GM13976 (cell line): ENCODE measurements at places on chromosomes 7 and 10.

- DNase-seq, result no peak
Observed at GRCh38 chr7:16589881-16590280, 55.7 kb downstream of the ANKMY2 start.

GRCh38 chr7:44080686-44081265 is 1.6 kb downstream of the POLM start:
- DNase-seq, result no peak

DNA sequence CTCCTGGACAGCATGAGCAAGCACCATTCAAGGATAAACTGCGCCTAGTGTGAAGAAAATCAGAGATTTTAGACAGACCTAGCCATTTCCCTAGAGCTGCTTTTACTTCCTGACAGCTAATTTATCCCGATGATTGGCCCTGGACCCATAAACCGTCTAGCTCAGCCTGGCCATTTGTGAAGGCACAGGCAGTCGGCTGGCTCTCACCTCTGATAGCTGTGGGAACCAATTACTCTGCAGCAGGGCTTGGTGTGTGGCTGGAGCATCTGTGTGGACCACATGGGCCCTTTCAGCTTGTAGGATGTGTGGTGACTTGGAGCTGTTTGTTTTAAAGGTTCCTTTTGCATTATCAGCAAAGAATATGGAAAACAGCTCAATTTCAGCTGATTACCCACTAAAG is 111.1 kb upstream of the NPY start:
- DNase-seq, result no peak

DNA sequence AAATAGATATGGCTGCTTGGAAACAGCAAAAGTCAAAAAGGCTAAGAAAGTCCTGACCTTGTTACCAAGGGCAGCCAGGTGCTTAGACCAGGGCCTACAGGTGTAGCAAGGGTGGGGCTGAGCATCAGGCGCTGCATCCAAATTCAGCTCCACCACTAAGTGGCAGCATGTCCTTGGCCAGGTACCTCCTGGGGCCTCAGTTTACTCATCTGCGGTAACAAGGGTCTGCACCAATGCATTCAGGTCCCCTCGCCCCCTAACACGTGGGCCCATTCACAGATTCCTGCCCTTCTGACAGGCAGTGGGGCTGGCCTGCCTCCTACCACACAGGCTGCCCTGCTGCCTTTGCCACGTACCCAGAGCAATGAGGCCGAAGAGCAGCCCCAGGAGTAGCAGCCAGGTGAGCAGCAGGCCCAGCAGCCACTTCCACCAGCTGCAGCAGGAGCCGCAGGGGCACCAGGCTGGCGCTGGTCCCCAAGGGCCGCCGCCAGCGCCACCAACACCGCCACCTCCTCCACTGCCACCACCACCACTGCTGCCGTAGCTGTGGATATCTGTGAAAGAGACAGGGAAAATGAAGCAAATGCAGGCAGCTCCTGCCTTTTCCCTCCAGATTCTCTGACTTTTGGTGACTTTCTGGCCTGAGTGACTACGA is 28.9 kb downstream of the COL17A1 start:
- no peak for DNase-seq

DNA sequence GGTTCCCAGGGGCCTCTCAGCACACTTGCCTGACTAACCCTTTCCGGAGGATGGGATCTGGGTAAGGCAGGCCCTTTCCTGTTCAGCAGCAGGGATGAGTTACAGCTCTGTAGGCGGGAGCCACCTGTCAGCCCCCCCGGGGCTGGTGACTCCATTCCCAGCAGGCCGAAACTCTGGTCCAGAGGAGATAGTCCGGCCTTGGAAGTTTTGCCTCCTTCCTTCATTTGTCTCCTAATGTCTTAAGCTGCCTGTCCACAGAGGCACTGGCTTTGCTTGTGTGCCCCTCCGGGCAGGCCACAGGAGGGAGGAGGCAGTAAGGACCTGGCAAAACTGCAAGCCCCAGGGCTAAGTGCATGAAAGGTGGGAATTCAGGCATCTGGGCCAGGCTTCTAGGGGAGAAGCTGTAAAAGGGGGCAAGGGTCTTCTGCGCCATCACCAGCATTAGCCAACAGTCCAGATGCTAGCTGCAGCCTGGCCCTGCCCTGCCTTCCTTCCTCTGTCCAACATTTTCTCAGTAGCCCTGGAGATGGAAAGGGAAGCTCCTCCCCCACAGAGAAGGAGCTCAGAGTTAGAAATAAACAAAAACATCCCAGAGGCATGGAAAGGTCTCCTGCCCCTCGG is 1.2 kb downstream of the ADIRF start:
- DNase-seq, result peak; percentile 21

DNA sequence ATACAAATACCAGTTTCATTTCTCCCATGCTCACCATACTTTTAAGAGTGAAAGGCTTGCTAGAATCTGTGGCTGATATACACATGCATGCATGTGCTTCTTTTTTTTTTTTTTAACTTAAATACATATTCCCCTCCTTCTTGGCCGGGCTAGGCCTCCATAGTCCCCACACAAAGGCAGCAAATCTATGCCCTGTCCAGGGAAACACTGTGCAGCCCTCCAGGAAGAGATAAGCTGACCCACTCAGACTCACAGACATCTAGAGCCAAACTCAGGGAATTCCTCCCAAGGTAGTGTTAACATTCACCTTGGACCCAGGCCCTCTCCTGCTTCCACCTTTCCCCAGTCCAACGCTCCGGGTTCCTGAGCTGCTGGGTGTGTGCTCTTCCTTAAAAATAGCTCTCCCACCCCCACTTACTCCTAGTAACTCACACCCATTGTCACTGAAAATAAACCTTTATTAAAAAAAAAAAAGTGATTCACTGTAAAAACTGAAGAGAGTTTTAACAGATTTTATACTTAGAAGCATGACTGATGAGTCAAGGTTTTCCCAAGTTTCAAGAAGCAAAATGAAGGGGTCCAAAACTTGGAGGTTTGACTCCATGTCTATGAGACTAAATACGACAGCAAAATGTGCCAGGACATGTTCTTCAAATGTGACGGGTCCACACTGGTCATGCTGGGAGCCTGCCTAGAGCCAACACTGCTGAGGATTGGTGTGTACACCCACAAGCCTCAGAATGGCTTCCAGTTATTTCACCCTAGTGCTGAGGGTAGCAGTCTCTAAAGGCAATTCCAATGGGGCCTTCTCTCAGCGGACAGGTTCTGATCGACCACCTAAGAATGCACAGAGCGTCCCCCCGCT is 159.5 kb downstream of the GLI3 start:
- no peak for DNase-seq

GRCh38 chr7:128059143-128059988 is 28.1 kb upstream of the LRRC4 start:
- no peak for DNase-seq

- DNase-seq, result no peak
Observed at GRCh38 chr7:35415411-35415822, 161.5 kb upstream of the TBX20 start.

- no peak for DNase-seq
Observed at GRCh38 chr7:94843553-94843952, 63.8 kb upstream of the PPP1R9A start.

DNA sequence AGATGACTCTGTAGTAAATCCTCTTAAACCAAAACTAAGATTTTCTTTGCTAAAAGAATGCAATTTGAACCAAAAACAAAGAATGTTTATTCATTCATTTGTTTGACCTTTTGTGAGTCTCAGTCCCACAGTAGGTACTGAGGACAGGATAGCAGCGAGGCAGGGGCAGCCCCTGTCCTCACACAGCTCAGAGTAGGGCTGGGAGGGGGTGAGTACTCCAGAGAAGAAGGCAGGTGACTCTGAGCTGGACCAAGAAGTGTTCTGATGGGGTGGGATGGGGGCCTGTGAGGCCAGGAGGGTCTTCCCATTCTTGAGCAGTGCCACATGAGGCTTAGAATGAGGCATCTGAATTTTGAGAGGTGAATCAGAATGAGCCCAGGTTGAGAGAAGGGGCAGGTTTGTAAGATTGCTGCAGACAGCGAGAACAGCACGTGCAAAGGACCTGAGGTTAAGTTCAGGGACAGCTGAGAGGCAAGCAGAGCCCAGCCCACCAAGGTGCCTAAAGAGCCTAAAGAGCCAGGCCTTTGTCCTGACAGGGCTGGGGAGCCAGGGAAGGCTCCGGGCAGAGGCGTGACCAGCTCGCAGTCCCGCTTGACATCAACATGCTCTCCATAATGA is 56.9 kb upstream of the CHST15 start:
- no peak for DNase-seq

DNA sequence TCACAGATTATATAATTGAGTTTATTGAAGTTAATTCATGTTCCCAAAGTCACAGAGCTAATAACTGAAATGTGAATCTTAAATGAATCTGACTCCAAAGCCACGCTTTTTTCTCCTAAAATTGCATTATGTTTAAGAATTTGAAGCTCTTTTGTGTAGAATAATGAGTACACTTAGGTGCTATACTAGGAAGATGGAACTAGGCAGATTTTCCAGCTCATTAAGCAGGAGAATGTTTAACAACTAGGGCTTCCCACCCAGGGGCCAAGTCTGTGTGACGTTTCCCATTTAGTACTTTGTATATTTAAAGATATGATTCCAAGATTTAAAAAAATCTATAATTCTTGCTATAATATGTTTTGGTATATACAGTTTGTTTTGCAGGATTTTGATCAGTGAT is 169.5 kb downstream of the KIF20B start:
- no peak for DNase-seq

DNA sequence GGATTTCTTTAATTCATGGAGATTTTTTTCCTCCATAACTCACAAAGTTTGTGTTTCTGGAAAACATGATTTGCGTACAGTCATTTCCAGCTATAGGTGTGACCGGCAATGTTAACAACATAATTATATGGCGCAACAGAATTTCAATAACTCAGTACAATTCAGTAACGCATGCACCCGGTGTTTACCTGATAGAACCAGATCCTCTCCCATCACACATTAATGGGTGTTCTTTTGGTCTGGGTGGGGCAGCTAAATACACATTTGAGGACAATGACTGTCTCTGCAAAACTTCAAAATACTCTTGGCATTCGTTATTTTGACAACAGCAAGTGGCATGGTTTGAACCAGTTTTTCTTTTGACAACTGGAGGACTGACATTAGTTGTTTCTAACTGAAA is 102.3 kb downstream of the KLF6 start:
- no peak for DNase-seq

- no peak for DNase-seq
Observed at GRCh38 chr7:92695308-92696261, 105.4 kb upstream of the FAM133B start.

- DNase-seq, result no peak
Observed at GRCh38 chr7:157320608-157320980, 16.2 kb upstream of the DNAJB6 start.

DNA sequence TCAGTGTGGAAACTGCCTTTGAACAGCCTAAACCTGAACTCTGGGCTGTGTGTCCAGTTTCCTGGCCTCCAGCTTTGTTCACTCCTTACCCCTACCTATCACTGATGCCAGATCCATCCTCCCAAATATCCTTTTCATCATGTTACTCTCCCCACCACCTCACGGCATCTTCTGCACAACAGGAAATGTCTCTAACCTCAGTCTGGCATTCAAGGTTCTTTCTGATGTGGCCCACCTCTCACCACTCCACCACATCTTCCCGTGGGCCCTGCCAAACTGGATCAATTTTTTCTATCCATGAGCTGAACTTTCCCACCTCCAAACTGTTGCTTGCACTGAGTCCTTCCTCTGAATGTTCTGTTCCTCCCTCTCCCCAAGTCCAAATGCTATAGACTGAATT is 35.8 kb upstream of the MAP3K8 start:
- DNase-seq, result no peak

- DNase-seq, result peak; percentile 26
Observed at GRCh38 chr10:34305189-34305588, 509.9 kb downstream of the PARD3 start.

DNA sequence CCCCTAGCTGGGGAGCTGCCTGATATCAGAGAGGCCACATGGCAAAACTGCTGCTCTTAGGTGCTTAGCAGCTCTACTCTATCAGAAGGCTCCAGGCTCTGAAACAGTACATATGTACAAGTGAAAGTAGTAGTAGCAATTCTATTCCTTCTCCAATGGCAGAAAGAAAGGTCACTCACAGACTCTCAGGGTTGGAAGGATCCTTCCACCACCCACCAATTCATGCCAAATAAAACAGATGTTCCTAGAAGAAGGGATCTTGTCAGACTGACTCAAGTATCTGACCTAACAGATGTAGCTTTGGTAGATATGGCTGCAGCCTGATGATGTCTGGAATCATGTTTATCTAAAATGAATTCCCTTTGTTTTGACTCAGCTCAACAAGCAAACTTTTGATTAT is 8.0 kb upstream of the ALDH18A1 start:
- no peak for DNase-seq

DNA sequence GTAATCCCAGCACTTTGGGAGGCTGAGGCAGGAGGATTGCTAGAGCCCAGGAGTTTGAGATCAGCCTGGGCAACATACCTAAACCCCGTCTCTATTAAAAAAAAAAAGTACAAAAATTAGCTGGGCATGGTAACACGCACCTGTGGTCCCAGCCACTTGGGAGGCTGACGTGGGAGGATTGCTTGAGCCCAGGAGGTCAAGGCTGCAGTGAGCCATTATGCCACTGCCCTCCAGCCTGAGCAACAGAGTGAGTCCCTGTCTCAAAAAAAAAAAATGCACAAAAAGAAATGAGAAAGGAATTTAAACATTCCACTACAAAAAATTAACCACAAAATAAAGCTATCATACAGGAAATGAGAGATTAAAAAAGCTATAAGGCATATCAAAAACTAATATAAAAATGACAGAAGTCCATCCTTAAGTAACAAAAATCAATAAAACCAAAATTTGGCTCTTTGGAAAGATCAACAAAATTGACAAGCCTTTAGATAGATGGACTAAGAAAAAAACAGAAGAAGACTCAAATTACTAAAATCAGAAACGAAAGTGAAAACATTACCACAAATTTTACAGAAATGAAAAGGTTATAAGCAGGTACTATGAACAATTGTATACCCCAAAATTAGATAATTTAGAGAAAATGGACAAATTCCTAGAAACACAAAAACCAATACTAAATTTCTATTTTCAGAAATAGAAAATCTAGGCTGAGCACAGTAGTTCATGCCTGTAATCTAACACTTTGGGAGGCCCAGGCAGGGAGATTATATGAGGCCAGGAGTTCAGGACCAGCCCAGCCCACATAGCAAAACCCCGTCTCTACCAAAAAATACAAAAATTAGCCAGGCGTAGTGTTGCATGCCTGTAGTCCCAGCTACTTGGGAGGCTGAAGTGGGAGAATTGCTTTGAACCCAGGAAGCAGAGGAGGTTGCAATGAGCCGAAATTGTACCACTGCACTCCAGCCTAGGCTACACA is 42.4 kb upstream of the NANOS1 start:
- DNase-seq, result no peak

- DNase-seq, result peak; percentile 18
Observed at GRCh38 chr10:132512693-132513345, 24.8 kb upstream of the INPP5A start.

GRCh38 chr7:137846549-137846826 is 286 bp downstream of the DGKI start:
- DNase-seq, result no peak

GRCh38 chr7:147406521-147407135 is 1183.9 kb upstream of the C7orf33 start:
- DNase-seq, result no peak
